ENCODE measurements at places on chromosomes 3 and 15.

DNA sequence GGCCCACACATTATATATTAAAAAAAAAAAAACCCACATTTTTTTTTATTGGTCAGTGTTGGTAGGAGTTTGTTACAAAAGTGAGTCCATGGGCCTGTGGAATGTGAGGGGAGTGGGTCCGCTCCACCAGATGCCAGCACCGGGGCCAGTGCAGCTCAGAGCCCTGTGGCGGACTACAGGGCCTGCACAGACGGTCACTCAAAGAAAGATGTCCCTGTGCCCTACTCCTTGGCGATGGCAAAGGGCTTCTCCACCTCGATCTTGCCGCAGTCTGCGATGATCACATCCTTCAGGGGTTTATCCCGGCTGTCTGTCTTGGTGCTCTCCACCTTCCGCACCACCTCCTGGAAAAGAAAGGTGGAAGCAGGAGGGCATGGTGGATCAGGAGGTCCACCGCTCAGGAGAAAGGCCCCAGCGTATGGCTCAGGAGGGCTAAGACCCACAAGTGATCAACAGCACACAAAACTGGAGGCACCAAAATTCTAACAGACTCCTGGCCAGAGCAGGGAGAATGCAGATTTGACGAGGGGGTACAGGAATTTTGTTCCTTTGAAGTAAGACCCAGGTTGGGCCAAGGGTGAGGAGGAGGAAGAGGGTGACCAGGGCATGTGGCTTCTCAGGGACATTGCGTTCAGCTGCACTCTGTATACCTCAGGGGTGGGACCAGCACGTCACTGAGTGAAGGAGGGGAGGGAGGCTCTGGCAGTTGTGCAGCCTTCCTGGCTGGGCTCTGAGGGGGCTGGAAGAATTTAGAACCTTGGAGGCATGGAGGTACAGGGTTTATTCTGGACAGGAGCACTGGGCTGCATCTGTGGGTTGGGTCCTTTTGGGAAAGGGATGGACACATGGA is 4.5 kb downstream of the SNX22 start:
- no peak for DNase-seq

DNA sequence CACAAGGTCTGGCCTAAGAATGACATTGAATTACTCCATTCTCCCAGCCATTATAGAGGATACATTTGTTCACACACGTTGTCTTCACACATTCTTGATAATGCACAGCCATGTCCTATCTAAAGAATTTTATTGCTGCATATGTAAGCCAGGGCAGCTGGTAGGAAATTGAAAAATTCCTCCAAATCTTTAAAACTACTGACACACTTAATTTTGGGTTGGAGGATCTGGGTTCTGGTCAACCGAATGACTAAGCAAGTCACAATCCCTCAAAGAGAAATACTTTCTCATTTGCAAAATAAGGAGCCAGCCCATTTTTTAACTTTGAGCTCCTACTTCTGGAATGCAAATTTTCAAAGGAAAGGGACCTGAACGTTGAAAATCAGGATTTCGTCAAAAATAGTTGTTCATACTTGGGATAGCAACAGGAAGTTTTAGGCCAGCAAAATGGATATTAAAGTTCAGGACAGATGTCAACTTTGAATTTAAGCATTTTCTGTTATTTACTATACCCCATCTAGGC is 638.3 kb downstream of the NTRK3 start:
- no peak for DNase-seq

- no peak for DNase-seq
These were observed 98.1 kb downstream of the XXYLT1 start for GRCh38 chr3:195172896-195173295.

DNA sequence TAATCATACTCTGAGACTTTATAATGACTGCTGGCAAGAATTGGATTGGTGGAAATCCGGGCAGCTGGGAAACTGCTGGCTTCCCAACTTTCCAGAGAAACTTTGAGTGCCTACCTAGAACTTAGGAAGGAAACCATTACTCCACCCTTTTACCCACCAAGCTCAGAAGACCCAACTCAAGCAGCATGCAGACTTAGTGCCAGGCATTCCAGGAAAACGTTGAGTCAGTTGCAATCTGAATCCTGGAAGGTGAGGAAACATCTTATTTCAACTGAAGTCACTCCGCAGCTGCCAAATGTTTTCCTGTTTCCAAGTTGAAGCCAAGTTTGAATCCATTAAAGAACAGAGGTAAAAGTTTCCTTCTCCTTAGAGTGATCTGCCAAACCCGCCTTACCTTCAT is 126.5 kb downstream of the ZNF385D start:
- DNase-seq = peak; percentile 19

DNA sequence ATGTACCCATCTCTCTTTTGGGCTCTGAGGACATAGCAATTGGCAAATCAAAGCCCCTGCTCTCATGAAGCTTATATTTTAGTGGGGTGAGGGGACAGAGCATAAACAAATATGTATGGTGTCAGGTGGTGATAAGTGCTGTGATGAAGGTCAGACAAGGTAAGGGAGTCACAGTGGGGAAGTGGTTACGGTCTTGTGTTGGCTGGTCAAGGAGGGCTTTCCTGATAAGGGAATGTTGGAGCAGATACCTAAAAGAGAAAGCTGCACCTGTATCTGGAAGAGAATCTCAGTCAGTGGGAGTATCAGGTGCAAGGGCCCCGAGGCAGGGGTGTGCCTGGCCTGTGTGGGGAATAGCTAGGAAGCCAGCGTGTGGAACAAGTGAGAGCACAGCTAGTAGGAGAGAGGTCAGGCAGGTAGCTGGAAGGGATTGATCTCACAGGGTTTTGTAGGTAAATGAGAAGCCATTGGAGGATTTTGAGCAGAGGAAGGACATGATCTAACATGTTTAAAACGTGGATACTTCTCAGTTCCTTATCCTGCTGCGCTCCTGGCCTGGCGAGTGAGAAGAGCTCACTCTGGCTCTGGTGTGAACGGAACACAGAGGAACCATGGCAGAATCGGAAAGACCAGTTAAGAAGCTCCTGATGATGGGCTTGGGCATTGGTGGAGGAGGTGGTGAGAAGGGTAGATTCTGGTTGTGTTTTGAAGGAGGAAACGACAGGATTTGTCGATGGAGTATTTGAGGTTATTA is 35.5 kb downstream of the MRAS start:
- no peak for DNase-seq

DNA sequence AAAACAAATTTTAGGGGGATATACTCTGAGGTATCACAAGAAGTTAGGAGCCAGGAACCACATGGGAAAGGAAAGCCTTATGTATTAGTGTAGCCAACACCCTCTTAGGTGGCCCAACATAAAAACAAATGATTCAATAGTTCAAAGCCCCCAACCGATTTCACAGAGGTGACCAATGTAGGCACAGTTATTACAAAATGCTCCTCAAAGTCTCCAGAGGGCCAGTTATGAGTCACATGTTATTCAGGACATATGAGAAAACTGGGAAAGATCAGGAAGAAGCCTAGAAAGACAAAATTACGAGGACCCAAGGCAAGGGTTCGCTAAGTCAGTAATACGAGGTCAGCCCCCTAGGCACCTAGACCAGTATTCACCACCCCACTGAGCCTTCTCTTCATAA is 29.9 kb upstream of the FBN1 start:
- DNase-seq = peak; percentile 43

GRCh38 chr15:38479266-38479665 is 25.3 kb downstream of the FAM98B start:
- DNase-seq = peak; percentile 84

All from fibroblast of upper back skin (primary cell).